SK-N-SH (cell line): ENCODE measurements at places on chromosomes 3 and 15. TPM values are rescaled to one million over a fixed set of nuclear protein-coding genes. Genes with fewer than 3 reads are reported as not detected.

Gene FES
- polyA plus RNA-seq, result 0.03 and 0.13 TPM in 2 replicates

Gene CHRM5
- 0.03 TPM in 1 of 2 replicates, not detected in the other for polyA plus RNA-seq

Gene SCAMP2
- polyA plus RNA-seq, result 88.1 and 99.5 TPM in 2 replicates

Gene HAUS2
- polyA plus RNA-seq, result 9.4 and 11.3 TPM in 2 replicates

Gene VEPH1
- 6.0 and 11.3 TPM in 2 replicates for polyA plus RNA-seq

Gene SLC2A2
- polyA plus RNA-seq, result 0.59 and 0.63 TPM in 2 replicates

Gene GNAT1
- not detected in 2 replicates for polyA plus RNA-seq

Gene SCAP
- polyA plus RNA-seq, result 22.2 and 28.0 TPM in 2 replicates

Gene CLRN1
- not detected in 2 replicates for polyA plus RNA-seq

Gene TGM4
- 0.12 and 0.13 TPM in 2 replicates for polyA plus RNA-seq

Gene RAB43
- 8.9 and 9.5 TPM in 2 replicates for polyA plus RNA-seq

Gene AGBL1
- not detected in 2 replicates for polyA plus RNA-seq

Gene CCR1
- polyA plus RNA-seq, result not detected in 2 replicates

Gene CD200R1
- 0.02 and 0.03 TPM in 2 replicates for polyA plus RNA-seq

Gene SLC22A13
- 0.08 and 0.29 TPM in 2 replicates for polyA plus RNA-seq

Gene BCL2A1
- 0.08 and 0.16 TPM in 2 replicates for polyA plus RNA-seq

Gene PRR20G
- not detected in 2 replicates for polyA plus RNA-seq

Gene TMEM207
- not detected in 2 replicates for polyA plus RNA-seq

Gene C3orf33
- 2.9 and 3.3 TPM in 2 replicates for polyA plus RNA-seq

Gene GPR27
- 0.05 and 0.16 TPM in 2 replicates for polyA plus RNA-seq

Gene XCR1
- polyA plus RNA-seq, result not detected in 2 replicates

Gene LINGO1
- polyA plus RNA-seq, result 0.29 and 0.56 TPM in 2 replicates

Gene LRRC31
- not detected in 2 replicates for polyA plus RNA-seq

Gene CP
- polyA plus RNA-seq, result not detected in 2 replicates

Gene SERINC4
- 0.05 TPM in 1 of 2 replicates, not detected in the other for polyA plus RNA-seq

Gene TIGIT
- polyA plus RNA-seq, result not detected in 2 replicates

Gene GABRR3
- not detected in 2 replicates for polyA plus RNA-seq

Gene IGSF11
- 0.07 and 0.08 TPM in 2 replicates for polyA plus RNA-seq

Gene RASGRF1
- polyA plus RNA-seq, result 0.10 TPM in 1 of 2 replicates, not detected in the other

Gene CPN2
- not detected in 2 replicates for polyA plus RNA-seq

Gene AP2M1
- polyA plus RNA-seq, result 645 and 759 TPM in 2 replicates

Gene SEMA5B
- 0.43 and 0.75 TPM in 2 replicates for polyA plus RNA-seq

Gene PCLAF
- polyA plus RNA-seq, result 35.0 and 46.0 TPM in 2 replicates

Gene ARGFX
- polyA plus RNA-seq, result not detected in 2 replicates

Gene SGO1
- polyA plus RNA-seq, result 1.6 and 2.2 TPM in 2 replicates

Gene SEMA3B
- polyA plus RNA-seq, result 12.4 and 14.9 TPM in 2 replicates

Gene PTH1R
- polyA plus RNA-seq, result 0.07 and 0.34 TPM in 2 replicates

Gene VGLL3
- polyA plus RNA-seq, result not detected in 2 replicates

Gene SAMMSON
- polyA plus RNA-seq, result not detected in 2 replicates

Gene AP3B2
- 0.77 and 1.8 TPM in 2 replicates for polyA plus RNA-seq

Gene DUOX2
- polyA plus RNA-seq, result 0.02 TPM in 1 of 2 replicates, not detected in the other

Gene POU1F1
- not detected in 2 replicates for polyA plus RNA-seq

Gene ABHD2
- 19.2 and 25.7 TPM in 2 replicates for polyA plus RNA-seq

Gene SLC7A14
- polyA plus RNA-seq, result 2.5 and 2.7 TPM in 2 replicates

Gene ACKR4
- polyA plus RNA-seq, result 0.10 and 0.37 TPM in 2 replicates
